Fibroblast of lung (primary cell): ENCODE measurements at places on chromosomes 16 and 17.

GRCh38 chr17:45347444-45347843 is 30.6 kb upstream of the MAP3K14 start:
- H3K4me1 ChIP-seq: peaks cover 13% of the 10 kb centered on the region
- H3K36me3 ChIP-seq: no peaks in the 10 kb centered on the region
- no peak overlapping the region for H3K27ac ChIP-seq
- H3K4me3 ChIP-seq: no peak overlapping the region
- H3K27me3 ChIP-seq: no peaks in the 10 kb centered on the region

- H3K4me3 ChIP-seq: no peak overlapping the region
- H3K4me1 ChIP-seq: peaks cover 5% of the 10 kb centered on the region
- H3K27me3 ChIP-seq: peaks cover 69% of the 10 kb centered on the region
- no peak for DNase-seq
- H3K36me3 ChIP-seq: peaks cover 5% of the 10 kb centered on the region
Observed at GRCh38 chr17:79799538-79800324, 2.9 kb upstream of the CBX8 start.

DNA sequence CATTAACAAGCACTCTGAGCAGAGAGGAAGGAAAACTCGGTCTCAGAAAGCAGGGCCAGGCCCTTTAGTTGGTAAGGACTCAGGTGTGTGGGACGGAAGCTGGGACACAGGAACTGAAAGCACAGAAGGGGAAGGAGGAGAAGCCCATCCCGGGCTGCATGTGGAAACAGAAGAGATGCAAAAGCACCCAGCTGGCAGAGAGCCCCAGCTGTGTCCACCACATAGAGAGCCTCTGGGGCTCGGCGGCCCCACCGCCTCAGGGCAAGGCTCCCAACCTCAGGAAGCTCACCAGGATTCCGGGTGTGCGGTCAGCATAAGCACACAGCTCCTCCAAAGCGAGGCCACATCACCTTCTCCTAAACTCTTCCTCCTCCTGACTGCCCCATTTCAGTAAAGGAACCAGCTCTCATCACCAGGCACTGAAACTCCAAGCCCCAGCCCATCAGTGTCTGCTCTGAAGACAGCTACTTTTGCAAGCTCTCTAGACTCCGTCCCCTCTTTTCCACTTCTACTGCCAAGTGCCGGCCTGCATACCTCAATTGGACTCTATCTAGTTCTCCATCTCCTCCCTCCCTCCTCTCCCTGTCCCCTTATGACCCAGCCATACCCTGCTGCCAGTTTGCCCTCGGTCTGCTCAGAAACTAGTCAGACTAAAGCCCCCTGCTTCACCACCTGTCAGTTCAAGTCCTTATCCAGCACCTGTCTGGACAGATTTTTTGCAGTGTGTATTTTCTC is 6.0 kb downstream of the ST3GAL2 start:
- peak overlapping the region; percentile 2 for H3K27ac ChIP-seq
- H3K4me3 ChIP-seq: no peak overlapping the region
- H3K4me1 ChIP-seq: peaks cover 43% of the 10 kb centered on the region
- H3K36me3 ChIP-seq: peaks cover 4% of the 10 kb centered on the region
- DNase-seq: peak; percentile 25
- H3K27me3 ChIP-seq: no peaks in the 10 kb centered on the region

DNA sequence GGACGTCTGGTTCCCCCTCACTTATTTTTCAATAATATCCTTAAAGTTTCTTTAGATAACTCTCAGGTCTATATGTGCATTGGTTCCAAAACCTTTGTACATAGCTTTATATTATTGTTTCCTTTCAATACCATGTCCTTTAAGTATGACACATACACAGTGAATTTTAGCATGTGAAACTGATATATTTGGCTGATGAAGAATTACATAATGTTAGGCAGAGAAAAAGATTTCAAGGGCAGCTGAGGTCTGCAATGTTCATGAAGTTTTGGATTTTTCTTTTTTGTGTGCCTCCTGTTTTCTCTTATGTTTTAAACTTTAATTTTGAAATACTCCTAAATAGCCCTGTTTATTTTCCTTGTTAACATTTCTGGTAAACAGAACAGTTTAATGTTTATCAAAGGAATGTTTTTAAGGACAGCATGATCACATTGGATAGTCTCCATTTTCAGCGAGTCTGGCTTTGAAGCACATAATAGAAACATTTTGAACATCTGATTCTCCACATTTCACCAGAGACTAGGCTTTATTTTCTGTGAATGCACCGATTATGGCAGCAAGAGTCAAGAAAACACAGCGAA is 32.9 kb upstream of the FBXO47 start:
- peak overlapping the region; percentile 44 for H3K27ac ChIP-seq
- H3K27me3 ChIP-seq: no peaks in the 10 kb centered on the region
- peaks cover 35% of the 10 kb centered on the region for H3K4me1 ChIP-seq
- no peak for DNase-seq

DNA sequence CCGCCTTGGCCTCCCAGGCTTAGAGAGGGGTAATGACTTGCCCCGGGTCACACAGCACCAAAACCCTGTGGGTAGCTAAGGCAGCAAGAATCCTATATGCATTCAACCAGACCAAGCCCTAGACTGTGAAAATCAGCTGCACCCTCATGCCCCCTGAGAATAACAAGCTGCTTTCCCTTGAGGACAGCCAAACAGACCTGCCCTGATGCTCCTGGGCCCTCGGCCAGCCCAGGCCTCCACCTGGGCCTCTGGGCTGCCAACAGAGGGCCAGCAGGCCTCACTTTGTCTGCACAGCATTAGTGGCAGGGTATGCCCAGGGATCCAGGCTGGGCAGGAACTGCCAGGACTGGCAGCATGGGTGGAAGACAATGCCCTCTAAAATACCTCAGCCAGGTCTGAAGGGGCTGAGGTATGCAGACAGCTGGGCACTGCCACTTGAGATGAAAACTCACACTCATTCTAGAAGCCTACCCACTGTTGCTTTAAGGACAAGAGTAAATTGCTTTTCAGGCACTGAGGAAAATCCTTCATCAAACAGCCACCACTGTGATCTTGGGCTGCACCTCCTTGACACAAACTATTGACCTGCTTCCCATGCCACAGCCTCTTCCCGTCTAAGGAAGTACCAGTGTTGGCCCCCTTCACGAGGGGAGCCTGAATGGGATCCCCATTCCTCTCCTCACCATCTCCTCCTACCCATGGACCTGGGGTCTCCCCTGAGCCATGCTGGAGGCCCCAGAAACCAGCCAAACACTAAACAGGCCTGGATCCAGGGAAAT is 8.8 kb downstream of the ST3GAL2 start:
- no peaks in the 10 kb centered on the region for H3K27me3 ChIP-seq
- no peak for DNase-seq
- no peak overlapping the region for H3K4me3 ChIP-seq
- no peak overlapping the region for H3K27ac ChIP-seq

DNA sequence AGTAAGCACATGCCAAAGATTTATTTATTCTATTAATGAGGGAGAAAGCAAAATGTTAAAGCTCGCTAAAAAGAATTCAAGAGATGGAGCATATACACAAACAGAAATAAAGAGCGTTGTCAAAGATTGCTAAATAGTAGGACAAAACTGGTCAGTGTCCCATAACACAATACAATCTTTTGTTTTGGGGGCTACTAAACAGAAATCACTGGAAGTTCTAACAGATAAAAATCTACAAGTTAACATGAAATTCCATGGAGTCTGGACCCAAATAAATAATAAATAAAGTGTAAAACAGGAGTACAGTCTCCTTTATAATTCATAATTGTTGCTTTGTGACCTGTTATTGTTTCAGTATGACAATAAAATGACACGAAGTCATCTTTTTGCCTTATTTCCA is 115.2 kb upstream of the CNTNAP4 start:
- no peak overlapping the region for H3K27ac ChIP-seq
- no peaks in the 10 kb centered on the region for H3K4me1 ChIP-seq
- H3K4me3 ChIP-seq: no peak overlapping the region
- no peaks in the 10 kb centered on the region for H3K36me3 ChIP-seq

DNA sequence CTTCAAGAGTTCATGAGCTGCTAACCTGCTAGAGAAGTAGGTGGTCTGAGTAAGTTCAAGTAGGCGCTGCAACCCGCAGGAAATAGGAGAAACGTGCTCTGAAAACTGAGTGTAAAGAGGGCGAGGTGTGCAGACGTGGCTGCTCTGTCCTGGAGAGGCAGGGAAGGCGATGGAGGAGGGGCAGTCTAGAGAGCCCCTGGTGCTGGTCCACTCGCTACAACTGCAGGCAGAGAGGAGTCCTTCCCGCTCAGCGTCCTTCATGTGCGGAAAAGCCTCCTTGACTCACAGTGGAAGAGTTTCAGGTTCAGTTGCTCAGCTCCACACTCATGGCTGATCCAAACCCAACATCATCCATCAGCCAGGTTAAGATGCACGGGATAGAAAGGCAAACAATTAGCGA is 12.1 kb downstream of the ABCA3 start:
- H3K36me3 ChIP-seq: no peaks in the 10 kb centered on the region
- peaks cover 4% of the 10 kb centered on the region for H3K27me3 ChIP-seq
- DNase-seq: no peak
- no peaks in the 10 kb centered on the region for H3K4me1 ChIP-seq
- no peak overlapping the region for H3K27ac ChIP-seq
- no peak overlapping the region for H3K4me3 ChIP-seq

DNA sequence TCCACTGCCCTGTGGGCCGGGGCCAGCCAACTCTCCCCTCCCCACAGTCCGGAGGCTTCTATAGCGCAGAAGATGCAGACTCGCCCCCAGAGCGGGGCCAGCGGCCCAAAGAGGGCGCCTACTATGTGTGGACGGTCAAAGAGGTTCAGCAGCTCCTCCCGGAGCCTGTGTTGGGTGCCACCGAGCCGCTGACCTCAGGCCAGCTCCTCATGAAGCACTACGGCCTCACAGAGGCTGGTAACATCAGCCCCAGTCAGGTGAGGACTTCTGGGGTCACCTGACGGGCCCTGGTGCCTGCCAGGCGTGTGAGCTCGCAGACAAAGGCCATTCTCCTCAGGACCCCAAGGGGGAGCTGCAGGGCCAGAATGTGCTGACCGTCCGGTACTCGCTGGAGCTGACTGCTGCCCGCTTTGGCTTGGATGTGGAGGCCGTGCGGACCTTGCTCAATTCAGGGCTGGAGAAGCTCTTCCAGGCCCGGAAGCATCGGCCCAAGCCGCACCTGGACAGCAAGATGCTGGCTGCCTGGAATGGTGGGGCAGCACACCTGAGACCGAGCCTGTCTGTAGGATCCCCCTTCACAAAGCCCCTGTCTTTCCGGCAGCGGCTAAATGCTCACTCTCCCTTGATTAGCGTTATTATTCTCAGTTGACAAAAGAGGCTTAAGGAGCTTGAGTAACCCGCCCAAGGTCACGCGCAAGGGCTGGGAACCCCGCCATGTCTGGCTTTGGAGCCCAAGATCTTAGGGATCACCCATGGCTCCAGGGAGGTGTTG is 3.9 kb downstream of the SPATA20 start:
- DNase-seq: peak; percentile 91
- H3K36me3 ChIP-seq: peaks cover 10% of the 10 kb centered on the region
- H3K27me3 ChIP-seq: no peaks in the 10 kb centered on the region

DNA sequence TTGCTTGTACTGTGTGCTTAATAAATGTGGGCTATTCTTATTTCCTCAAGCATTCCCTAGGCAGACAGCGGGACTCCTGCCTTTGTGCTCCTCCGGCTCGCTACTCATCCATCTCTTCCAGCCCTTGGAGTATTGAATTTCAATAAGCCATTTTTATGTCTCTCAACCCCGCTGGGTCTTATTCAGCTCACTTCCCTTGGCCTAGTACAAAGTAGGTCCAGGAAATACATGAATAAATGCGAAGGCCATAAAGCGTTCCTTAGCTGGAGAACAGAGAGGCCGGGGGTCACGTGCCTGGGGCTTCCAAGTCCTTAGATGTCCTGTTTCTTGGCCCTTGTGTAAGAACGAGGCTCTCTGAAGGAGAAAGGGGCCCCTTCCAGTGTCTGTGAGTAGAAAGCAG is 236.7 kb upstream of the ASIC2 start:
- H3K27me3 ChIP-seq: no peaks in the 10 kb centered on the region
- no peaks in the 10 kb centered on the region for H3K4me1 ChIP-seq
- no peak overlapping the region for H3K27ac ChIP-seq
- H3K36me3 ChIP-seq: no peaks in the 10 kb centered on the region

- no peaks in the 10 kb centered on the region for H3K27me3 ChIP-seq
- H3K27ac ChIP-seq: no peak overlapping the region
- DNase-seq: no peak
- no peak overlapping the region for H3K4me3 ChIP-seq
- no peaks in the 10 kb centered on the region for H3K36me3 ChIP-seq
Observed at GRCh38 chr16:53753431-53753830, 49.5 kb downstream of the FTO start.

GRCh38 chr17:7922845-7923628 is 6.6 kb downstream of the KCNAB3 start:
- DNase-seq: peak; percentile 85
- H3K27me3 ChIP-seq: no peaks in the 10 kb centered on the region
- H3K4me3 ChIP-seq: peak overlapping the region; percentile 56
- H3K27ac ChIP-seq: no peak overlapping the region

DNA sequence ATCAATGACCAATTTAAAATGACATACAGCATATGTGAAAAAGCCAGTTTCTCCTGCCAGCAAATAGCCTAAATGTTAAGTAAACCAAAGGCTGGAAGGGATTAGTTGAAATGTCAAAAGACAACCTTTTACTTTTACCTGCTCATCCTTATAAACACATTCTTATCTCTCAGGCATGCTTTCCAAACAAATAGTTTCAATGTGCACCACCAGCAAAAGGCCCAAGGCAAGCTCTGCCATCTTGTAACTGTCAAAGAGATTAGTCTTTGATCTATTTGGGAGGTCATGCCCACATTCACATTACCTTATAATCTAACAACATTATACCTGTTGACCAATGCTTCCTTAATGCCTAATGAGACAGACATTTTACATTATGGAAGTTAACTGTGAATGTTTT is 132.2 kb upstream of the NACA2 start:
- no peaks in the 10 kb centered on the region for H3K4me1 ChIP-seq
- H3K27me3 ChIP-seq: no peaks in the 10 kb centered on the region
- no peak for DNase-seq

GRCh38 chr16:48834576-48834975 is 224.6 kb upstream of the N4BP1 start:
- no peaks in the 10 kb centered on the region for H3K4me1 ChIP-seq
- H3K27me3 ChIP-seq: no peaks in the 10 kb centered on the region
- H3K4me3 ChIP-seq: no peak overlapping the region
- no peak for DNase-seq
- H3K27ac ChIP-seq: no peak overlapping the region

- H3K4me1 ChIP-seq: no peaks in the 10 kb centered on the region
- H3K4me3 ChIP-seq: no peak overlapping the region
- H3K27ac ChIP-seq: no peak overlapping the region
- H3K36me3 ChIP-seq: no peaks in the 10 kb centered on the region
Observed at GRCh38 chr17:30346221-30346795, 12.5 kb upstream of the TMIGD1 start.

DNA sequence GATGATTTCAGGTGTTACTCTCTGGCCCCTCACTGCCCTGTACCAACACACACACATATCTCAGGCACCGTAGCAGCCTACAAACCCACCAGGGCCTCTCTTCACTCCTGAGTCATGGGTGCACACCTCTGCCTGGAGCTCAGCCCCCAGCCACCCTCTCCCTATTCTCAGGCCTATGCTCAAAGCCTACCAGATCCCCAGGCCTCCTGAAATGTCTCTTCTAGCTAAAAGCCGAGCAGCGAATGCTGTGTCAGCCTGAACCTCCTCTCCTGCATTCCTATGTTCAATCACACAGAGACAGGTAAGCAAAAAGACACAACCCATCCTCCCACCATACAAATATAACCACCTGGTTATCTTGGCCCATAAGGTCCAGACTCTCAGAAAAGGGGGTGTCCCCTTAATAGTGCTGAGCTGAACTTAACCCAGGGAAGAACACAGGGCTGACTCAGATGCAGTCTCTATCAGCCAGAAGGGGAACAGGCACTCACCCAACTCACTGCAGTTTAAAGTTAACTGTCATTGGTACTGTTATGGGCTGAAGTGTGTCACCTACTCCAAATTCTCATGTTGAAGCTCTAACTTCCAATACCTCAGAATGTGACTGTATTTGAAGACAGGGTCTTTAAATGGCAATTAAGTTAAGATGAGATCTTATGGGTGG is 62.0 kb upstream of the TEKT3 start:
- no peak overlapping the region for H3K4me3 ChIP-seq
- no peak overlapping the region for H3K27ac ChIP-seq
- no peaks in the 10 kb centered on the region for H3K27me3 ChIP-seq
- H3K4me1 ChIP-seq: peaks cover 9% of the 10 kb centered on the region
- H3K36me3 ChIP-seq: no peaks in the 10 kb centered on the region
